Activated naive CD8-positive, alpha-beta T cell treated with anti-CD3 and anti-CD28 coated beads, Interleukin-2, amount 50 U/mL, for 16 hours (primary cell): ENCODE measurements at places on chromosomes 4 and X.

DNA sequence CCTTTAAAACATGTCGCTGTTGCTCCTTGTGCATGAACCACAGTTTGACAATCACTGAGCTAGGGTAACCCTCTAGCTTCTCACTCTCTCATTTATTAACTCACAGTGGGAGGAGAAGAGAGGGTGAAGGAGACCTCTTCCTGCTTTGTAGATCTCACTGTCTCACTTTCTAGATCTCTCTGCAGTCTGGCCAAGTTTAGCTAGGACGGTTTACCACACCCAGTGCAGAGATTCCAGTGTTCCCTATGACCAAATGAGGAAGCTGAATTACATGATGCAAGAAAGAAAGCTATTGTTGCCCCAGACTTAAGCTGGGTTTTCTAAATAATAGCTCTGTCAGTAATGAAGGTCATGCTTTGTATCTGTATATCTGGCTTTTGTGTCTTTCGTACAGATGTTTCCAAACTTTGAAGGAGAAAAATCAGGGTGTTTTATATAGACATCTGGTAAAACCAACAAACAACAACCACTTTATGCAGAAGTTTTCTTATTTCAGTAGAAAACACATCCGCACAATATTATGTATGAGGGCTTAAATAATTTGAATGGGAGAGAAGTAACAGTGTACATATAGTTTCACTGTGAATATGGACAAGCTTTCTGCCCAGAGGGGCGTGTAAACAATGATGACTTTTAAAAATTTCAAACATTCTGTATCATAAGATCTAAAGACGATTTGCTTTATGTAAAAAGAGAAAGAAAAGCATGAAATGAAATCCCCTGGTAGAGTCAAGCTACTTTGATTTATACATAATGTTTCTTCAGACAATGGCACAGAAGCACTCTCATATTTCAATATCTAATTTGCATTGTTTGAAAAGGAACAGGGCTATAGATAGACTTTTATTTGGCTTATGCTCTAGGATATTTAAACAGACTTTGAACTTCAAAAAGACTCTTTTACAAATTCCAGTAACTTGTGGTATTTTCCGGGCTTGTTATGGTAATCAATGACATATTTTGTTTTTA is 582.3 kb downstream of the FSTL5 start:
- no peak for DNase-seq

DNA sequence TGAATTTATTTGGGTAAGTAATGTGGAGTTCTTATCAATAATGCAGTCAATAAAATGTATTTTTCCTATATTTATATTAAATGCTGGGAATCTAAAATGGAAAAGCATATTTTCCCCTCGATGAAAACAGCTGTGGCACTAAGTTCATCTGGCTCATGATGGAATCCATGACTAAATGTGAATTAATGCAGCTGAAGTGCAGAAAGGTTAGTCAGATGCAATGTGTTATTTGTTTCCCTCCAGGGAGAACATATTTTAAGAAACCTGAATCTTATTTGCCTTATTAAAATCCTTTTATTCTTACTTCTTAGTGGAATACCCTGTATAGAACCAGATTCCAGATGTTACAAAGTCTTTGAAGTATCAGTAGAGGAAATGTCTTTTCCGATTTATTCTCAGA is 247.9 kb downstream of the ARHGAP24 start:
- no peak for DNase-seq

- no peak for DNase-seq
Observed at GRCh38 chr4:120921456-120922380, 808 bp downstream of the PRDM5 start.

DNA sequence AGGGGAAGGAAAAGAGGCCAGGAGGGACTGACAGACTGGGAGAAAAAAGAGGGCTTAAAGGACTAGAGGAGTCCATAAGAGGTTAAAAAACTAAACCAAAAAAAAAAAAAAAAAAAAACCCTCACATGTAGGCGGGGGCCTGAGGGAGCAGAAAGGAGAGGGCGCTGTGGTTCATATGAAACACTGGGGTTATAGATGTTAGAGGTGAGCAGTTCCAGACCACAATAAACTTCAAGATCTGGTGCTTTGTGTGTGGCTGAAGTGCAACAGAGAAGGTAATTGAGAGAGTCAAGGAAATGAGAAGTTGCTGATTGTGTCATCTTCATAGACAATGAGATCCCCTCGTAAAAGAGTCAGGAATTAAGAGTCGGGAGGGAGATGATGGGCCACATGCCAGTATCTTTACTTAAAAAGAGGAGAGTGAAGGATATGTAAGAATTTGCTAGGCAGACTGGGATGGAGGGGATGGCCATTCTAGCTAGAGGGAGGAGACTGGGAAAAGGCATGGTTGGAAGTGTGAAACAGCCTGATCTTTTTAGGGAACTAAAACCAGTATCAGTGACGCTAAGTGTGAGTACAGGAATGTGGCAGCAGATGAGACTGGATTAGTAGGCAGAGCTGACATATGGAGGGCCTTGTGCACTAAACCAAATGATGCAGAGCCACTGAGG is 18.4 kb upstream of the OGT start:
- no peak for DNase-seq

- DNase-seq = no peak
Observed at GRCh38 chr4:150149381-150149780, 71.1 kb downstream of the DCLK2 start.

- DNase-seq = no peak
Observed at GRCh38 chr4:4854649-4855295, 4.7 kb upstream of the MSX1 start.

GRCh38 chrX:1558761-1559468 is 21.9 kb upstream of the P2RY8 start:
- DNase-seq = no peak

- no peak for DNase-seq
Observed at GRCh38 chr4:58807843-58808615, 1697.8 kb upstream of the IGFBP7 start.

DNA sequence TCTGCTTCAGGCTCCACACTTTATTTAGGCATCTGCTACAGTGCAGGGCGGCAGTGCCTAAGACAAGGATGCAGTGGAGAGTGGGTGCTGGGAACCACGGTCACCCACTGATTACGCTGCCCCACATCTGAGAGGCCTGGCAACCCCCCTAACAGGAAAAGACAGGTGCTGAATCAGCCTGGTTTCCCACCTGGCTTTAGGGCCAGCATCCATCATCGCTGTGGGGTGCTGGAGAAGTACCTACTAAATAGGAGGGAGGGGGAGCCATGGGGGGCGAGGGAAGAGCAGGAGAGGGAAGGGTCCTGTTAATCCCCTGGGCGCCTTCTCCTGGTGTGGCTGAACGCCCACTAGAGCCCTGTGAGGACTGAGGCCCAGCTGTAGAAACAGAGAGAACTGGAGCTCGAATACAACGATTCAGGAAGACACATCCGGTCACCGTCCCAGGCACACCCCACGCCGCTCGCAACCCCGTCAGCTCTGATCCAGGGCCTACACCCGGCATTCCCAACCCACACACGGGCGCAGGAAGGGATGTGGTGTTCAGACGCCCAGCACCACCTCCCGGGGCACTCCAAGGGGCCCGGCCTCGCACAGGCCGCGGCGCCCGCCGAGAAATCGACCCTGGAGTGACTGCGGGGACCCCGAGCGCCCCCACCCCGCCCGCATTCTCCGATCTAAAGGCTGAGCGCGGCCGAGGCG is 554 bp downstream of the DCTD start:
- no peak for DNase-seq

GRCh38 chr4:139988863-139989765 is 164.9 kb downstream of the MAML3 start:
- no peak for DNase-seq

DNA sequence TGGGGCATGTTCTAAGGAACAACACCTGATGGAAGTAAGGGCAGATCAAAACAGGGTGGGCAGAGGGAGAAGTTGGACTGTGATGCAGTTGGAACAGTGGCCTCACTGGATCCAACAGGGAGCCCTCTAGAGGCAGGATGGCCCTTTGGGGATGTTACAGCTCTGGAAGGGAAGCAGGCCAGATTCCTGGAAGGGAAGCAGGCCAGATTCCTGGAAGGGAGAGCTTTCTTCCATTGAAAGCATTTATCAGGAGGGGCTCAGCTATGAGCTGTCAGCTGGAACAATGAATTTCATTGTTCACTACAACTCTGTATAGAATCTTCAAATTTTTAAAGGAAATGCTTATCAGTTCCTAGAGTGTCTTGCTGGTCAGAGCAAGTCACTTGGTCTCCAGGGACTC is 17.7 kb downstream of the IL15 start:
- no peak for DNase-seq
